ENCODE measurements at places on chromosomes 7 and 10.

- H3K4me3 ChIP-seq: no peak overlapping the region
- no peak for DNase-seq
- no peak overlapping the region for H3K27ac ChIP-seq
- H3K4me1 ChIP-seq: peaks cover 2% of the 10 kb centered on the region
- H3K36me3 ChIP-seq: no peaks in the 10 kb centered on the region
Measured at GRCh38 chr7:13041368-13041988, 354.0 kb downstream of the ARL4A start.

DNA sequence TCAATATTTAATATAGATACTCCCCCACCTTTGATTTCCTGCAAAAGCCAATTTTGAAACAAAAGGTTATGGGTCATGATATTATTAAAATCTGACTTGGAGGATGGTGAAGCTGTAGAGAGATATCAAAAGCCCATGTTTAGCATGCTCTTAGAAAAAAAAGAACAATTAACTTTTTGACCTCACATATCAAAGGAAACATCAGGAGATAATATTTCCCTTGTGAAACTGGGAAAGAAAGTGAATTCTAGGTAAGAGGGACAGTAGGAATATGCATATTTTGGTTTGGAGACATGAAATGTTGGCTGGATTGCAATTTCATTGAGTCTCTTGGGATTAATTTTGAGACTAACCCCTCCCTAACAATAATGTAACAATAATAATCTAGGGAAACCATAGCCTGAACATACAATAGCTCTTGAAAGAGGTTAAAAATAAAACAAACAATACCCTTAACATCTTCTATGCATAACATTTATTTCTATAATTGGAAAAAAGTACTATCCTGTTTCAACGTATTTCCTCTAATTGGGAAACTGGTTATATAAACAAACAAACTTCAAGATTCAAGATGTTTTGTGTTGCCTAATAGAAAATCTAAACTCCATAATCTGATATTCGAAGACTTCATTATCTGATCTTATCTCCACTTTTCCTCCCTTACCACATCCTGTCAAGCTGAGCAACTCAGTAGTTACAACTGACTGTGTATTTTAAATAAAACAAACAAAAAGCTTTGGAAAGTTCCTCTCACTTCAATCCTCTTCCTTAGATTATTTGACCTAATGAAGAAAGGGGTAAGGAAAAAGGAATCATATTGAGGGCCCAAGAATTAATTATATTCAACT lies 14.8 kb downstream of the TMEM26 start:
- peak; percentile 65 for DNase-seq
- H3K27ac ChIP-seq: no peak overlapping the region
- no peaks in the 10 kb centered on the region for H3K4me1 ChIP-seq
- H3K27me3 ChIP-seq: no peaks in the 10 kb centered on the region

GRCh38 chr10:43012578-43012977 lies 64.3 kb upstream of the RET start:
- no peak overlapping the region for H3K27ac ChIP-seq
- H3K36me3 ChIP-seq: no peaks in the 10 kb centered on the region
- no peaks in the 10 kb centered on the region for H3K27me3 ChIP-seq
- H3K4me1 ChIP-seq: no peaks in the 10 kb centered on the region
- H3K4me3 ChIP-seq: no peak overlapping the region

GRCh38 chr10:124149189-124150042 lies 56.0 kb upstream of the CHST15 start:
- H3K36me3 ChIP-seq: no peaks in the 10 kb centered on the region
- H3K4me1 ChIP-seq: peaks cover 7% of the 10 kb centered on the region
- no peaks in the 10 kb centered on the region for H3K27me3 ChIP-seq

DNA sequence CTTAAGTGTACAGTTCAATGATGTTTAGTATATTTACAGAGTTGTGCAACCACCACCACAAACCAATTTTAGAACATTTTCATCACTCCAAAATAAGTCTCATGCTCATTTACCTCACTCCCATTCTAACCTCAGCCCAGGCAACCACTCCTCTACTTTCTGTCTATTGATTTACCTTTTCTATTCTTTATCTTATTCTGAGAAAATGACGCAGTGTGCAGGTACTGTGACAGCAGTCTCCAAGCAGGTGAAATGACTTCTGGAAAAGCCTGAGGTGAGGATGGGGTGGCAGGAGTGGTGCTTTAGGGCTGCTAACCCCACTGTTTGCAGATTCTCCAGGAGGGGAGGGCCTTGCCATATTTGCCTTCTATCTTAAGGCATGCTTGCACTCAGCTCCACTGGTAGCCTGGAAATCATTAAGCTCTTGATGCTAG lies 39.5 kb downstream of the GARS1 start:
- H3K4me1 ChIP-seq: no peaks in the 10 kb centered on the region
- H3K4me3 ChIP-seq: no peak overlapping the region
- H3K27me3 ChIP-seq: no peaks in the 10 kb centered on the region

GRCh38 chr7:74028321-74028838 lies 407 bp downstream of the ELN start:
- H3K27me3 ChIP-seq: peaks cover 10% of the 10 kb centered on the region
- H3K4me3 ChIP-seq: no peak overlapping the region
- H3K4me1 ChIP-seq: peaks cover 32% of the 10 kb centered on the region

DNA sequence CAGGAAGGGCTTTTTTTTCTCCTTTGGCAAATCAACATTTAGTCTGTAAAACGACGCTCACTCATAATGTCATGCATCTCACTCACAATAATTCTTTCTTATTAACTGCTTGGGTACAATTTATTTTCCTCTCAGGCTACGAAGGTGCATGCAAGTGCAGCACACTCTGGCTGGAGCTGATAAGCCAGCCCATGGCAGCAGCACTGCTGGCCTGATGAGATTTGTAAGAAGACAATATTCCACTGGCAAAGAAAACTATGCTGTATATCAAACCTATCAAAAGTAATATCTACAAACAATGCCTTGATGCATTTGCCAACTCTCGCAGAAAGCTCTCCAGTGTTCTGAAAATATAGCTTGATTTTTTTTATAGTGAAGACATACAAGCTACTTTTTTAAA lies 170.0 kb upstream of the PHF14 start:
- no peaks in the 10 kb centered on the region for H3K4me1 ChIP-seq
- H3K27me3 ChIP-seq: no peaks in the 10 kb centered on the region
- no peak overlapping the region for H3K4me3 ChIP-seq
- no peaks in the 10 kb centered on the region for H3K36me3 ChIP-seq
- no peak for DNase-seq
- no peak overlapping the region for H3K27ac ChIP-seq

GRCh38 chr10:87546971-87547413 lies 42.3 kb downstream of the MINPP1 start:
- no peak overlapping the region for H3K4me3 ChIP-seq
- peak overlapping the region; percentile 79 for H3K27ac ChIP-seq
- H3K36me3 ChIP-seq: no peaks in the 10 kb centered on the region
- H3K4me1 ChIP-seq: peaks cover 42% of the 10 kb centered on the region
- H3K27me3 ChIP-seq: no peaks in the 10 kb centered on the region

DNA sequence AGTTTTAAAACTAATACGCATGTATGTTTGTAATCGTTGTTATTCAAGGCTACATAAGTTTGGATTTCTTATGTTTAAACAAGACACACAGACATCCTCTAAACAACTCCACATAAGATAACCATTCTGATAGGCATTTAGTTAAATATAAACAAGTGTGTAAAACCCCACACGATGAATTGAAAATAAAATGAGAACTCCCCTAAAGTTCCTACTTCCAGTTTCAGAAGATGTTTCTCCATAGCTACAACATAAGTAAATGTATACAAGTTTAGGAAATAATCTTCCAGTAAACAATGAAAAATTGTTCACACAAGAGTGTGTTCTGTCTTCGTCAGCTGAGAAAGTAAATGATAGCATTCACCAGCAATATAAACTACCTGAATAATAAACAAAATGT lies 246.8 kb downstream of the RNLS start:
- no peak overlapping the region for H3K27ac ChIP-seq
- DNase-seq: no peak
- H3K27me3 ChIP-seq: no peaks in the 10 kb centered on the region
- no peaks in the 10 kb centered on the region for H3K4me1 ChIP-seq
- H3K36me3 ChIP-seq: no peaks in the 10 kb centered on the region
- no peak overlapping the region for H3K4me3 ChIP-seq

GRCh38 chr10:86344714-86345161 lies 21.9 kb downstream of the GRID1 start:
- no peaks in the 10 kb centered on the region for H3K4me1 ChIP-seq
- no peak for DNase-seq
- no peaks in the 10 kb centered on the region for H3K27me3 ChIP-seq
- H3K36me3 ChIP-seq: no peaks in the 10 kb centered on the region
- H3K4me3 ChIP-seq: no peak overlapping the region

GRCh38 chr7:112383671-112384417 lies 66.4 kb upstream of the IFRD1 start:
- peak; percentile 26 for DNase-seq
- H3K27me3 ChIP-seq: no peaks in the 10 kb centered on the region
- H3K36me3 ChIP-seq: no peaks in the 10 kb centered on the region
- no peak overlapping the region for H3K4me3 ChIP-seq

DNA sequence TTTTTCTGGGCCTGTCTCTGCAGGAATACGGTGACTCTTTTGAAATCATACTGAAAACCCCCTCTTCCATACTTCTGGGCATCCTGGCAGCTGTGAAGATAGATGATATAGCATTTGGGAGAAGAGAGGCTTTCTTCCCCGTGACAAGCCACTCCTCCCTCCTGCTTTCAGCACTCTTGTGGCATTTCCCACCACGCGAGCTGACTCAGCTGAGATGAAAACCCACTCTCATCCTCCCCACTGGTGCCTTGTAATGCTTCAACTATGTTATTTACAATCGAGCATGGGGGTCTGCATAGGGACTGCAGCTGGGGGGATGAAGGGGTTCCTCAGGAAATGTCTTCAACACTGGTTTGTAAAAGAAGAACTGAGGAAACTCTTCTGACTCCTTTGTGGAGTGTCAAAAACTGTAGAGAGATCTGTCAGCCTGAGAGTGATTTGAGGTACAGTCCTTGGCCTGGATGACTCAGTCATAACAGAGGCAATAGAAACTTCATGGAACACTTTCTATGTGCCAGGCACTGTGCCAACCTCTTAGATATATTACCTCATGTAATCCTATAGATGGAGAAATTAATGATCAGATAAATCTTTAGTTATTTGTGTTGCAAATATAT lies 1.7 kb upstream of the TBATA start:
- H3K27ac ChIP-seq: no peak overlapping the region
- peak; percentile 61 for DNase-seq
- no peaks in the 10 kb centered on the region for H3K36me3 ChIP-seq
- H3K4me1 ChIP-seq: no peaks in the 10 kb centered on the region

DNA sequence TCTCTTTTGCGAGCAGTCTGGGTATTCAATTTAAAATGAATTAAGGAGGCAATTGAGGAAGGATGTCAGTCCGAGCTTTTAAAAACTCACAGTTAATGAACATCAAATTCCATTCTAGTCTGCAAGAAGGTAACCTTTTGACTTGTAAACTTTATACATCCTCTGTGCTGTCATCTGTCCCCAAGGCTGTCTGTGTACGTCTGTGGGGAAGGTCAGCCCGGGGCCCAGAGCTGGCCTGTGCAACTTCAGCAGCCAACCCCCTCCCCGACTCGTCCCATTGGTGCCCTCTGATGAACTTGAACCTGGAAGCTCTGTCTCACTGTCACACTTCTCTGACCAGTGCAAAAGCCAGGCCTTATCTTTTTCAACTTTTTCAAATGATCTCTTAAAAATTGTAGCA lies 80.3 kb downstream of the CCDC3 start:
- H3K4me3 ChIP-seq: no peak overlapping the region
- H3K36me3 ChIP-seq: no peaks in the 10 kb centered on the region

All from fibroblast of lung (primary cell).